ENCODE measurements at places on chromosomes 5 and 9.

DNA sequence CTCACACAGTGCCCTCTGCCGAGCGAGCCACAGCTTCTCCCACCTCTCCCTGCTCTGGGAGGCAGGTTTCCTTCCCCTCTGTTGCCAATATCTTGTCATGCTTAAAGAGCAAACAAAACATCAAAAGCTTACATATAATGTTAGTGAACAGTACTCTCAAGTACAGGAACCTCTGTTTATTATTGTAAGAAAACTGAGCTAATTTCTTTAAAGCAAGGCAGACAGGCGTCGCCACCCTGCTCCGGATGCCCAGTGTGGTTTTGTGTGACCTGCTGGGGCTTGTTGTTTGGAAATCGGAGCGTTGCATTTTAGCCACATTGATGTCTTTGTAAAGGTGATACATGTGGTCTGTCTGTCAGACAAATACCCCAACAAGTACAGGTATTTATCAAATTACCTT, 401.4 kb upstream of the IRX1 start:
- DNase-seq, result no peak

- DNase-seq, result no peak
These were observed 118.1 kb downstream of the TRPM3 start for GRCh38 chr9:71003346-71003745.

GRCh38 chr5:134547999-134548658, 22.7 kb downstream of the JADE2 start:
- DNase-seq, result no peak

DNA sequence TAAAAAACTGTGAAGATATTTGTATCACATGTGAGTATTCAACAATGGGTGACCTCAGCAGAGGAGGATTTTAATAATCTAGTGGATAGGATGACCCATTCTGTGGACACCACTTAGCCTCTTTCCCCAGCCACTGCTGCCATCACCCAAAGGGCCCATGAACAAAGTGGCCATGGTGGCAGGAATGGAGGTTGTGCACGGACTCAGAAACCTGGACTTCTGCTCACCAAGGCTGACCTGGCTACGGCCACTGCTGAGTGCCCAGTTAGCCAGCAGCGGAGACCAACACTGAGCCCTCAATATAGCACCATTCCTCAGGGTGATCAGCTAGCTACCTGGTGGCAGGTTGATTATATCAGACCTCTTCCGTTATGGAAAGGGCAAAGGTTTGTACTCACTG, 1410.4 kb upstream of the CDH9 start:
- no peak for DNase-seq

- no peak for DNase-seq
These were observed 618.8 kb downstream of the HINT1 start for GRCh38 chr5:130546211-130546610.

- DNase-seq, result no peak
These were observed 215.3 kb downstream of the NFIB start for GRCh38 chr9:14098486-14099180.

DNA sequence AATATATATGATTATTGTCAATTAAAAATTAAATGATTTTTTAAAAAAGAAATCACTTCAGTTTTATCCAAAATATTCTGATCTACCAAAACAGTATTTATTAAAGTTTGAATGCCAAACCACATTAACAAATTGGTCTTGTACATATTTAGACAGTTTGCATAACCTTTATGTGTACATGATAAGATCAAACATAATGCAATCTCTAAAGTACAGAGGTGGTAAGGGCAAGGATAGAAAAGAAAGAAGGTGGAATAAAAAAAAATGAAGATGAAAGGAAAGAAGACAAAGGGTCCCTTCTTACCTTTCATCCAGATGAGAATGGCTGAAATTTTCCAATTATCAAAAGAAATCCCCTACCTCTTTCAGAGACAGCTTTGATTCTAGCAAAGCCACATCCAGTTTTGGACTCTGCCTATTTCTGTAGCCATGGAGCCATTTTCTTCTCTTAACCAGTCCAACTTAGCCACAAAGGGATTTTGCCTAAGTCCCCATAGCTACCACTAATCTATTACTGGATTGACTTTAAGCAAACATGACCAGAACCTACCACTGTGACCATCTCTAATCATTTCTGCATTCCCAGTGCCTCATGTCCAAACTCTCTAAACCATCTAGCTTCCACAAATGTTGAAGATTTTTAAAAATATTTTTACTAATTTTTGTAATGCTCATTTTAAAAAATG, 133.3 kb upstream of the TRPM3 start:
- no peak for DNase-seq

DNA sequence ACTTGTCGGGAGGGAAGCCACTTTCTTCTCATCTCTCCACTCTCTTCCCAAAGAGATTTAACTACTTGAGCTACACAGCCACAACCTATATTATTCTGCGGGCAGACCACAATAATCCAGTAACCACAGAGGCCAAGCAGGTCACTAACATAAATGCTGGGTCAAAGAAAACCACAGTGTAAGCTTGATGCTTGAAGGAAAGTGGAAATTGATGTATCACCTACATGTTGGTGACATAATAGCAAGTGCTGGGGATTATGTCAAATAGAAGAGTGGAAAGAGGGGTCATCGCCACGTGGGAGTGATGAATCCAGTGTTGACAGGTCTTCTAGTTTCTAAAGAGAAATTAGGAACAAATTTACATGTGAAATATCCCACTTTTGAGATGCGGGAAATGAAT, 40.9 kb downstream of the RFK start:
- no peak for DNase-seq

DNA sequence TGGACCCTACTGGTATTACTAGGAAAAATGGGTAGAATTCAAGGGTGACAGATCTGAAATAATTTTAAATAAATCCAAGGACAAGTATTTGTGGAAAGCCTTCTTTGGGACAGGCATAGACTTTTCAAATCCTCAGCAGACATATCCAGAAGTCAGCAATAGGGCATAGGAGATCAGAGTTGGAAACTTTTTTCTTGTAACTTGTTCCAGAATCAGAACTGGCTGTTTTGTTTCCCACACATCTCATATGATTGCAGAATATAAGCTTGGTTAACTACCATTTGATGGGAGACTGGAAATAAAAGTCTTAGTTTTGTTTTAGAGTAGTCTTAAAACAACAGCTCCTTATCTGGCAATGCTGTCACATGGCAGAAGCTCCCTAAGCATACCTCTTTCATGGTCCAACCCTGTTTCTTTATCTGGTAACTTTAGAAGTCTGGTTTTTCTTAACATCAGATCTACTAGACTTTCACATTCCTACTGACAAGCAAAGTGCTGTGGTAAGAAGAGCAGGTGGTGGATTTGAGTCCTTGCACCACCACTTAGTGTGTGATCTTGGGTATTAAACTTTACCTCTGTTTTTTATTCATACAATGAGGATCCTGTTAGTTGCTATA, 25.1 kb downstream of the XRCC4 start:
- no peak for DNase-seq

- no peak for DNase-seq
These were observed 3.5 kb downstream of the TENT4A start for GRCh38 chr5:6716629-6717149.

DNA sequence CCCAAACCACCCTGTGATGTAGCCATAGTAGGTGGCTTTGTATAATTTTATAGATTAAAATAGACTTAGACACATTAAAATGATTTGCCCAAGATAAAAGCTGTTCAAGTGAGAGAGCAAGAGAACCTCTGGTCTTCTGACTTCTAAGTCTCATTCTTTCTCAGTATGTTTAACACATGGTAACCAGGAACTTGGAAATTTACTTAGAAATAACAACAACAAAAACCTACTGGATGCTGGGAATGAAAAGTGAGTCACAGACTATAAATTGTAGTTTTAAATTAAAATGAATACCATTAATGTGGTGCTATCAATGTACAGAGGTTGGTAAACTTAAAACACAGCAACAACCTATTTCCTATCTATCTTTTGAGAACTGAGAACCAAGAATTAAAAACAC, 30.4 kb downstream of the HMGCR start:
- DNase-seq, result no peak

DNA sequence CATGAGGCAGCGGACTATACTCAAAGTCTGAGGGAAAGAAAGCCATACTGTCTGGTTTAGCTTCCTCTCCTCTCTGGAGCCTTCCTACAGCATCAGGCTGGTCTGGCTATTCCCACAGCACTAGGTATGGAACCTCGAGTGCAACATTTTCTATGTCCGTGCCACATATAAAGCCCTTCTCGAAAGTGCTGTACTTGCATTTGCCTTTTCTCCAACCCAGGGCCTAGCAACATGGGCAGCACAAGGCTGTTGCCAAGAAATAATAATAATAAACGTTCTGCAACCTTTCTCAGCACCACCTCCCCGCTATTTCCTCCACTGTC, 804 bp downstream of the MED10 start:
- DNase-seq, result no peak
